AG10803 (cell line): ENCODE measurements at places on chromosomes 2 and 18.

- DNase-seq, result no peak
These were observed 94.9 kb downstream of the PIEZO2 start for GRCh38 chr18:11054497-11054896.

- peak; percentile 53 for DNase-seq
These were observed 66.1 kb upstream of the CDC42EP3 start for GRCh38 chr2:37737507-37737906.

DNA sequence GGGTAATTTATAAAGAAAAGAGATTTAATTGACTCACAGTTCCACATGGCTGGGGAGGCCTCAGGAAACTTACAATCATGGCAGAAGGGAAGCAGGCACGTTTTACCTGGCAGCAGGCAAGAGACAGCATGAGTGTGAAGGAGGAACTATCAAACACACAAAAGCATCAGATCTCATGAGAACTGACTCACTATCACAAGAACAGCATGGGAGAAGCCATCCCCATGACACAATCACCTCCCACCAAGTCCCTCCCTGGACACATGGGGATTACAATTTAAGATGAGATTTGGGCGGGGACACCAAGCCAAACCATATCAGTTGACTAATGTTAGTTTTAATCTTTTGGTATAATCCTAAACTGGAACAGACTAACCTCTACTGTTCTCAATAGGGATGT lies 49.1 kb upstream of the CPO start:
- no peak for DNase-seq

- DNase-seq, result no peak
These were observed 2.8 kb downstream of the PECR start for GRCh38 chr2:216078776-216079175.

DNA sequence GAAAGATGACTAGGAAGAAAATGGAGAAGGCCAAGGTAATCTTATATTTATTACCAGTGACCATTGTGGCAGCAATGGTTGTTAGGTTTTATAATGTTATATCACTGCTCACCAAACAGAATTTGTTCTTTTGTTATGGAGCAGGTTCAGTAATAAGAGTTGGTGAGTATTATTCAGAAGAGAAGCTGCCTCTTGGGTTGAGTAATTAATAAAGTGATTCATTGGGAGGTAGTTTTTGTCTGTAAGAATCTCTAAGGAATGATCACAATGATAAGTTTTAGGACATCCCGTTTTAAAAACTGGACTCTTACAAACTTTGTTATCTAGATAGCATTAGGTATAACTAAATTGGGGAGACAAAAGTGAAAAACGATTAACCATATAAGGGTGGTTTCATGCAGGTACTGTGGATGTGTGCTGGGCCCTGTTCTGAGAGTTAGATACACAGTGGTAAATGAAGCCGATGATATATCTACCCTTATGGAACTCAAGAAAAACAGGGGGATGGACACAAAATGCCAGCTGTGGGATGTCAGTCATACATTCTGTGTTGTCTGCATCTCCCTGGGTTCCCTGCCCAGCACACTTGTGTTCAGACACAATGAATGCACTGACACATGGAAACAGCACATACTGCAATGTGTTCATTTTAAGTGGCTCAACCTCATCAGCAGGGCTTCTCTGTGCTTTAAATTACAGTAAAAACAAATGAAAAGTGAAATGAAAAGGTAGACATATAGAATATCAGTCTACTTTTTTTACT lies 7.5 kb downstream of the MAP4K4 start:
- DNase-seq, result peak; percentile 50

- DNase-seq, result peak; percentile 15
These were observed 213.3 kb downstream of the SETBP1 start for GRCh38 chr18:44893966-44894365.

DNA sequence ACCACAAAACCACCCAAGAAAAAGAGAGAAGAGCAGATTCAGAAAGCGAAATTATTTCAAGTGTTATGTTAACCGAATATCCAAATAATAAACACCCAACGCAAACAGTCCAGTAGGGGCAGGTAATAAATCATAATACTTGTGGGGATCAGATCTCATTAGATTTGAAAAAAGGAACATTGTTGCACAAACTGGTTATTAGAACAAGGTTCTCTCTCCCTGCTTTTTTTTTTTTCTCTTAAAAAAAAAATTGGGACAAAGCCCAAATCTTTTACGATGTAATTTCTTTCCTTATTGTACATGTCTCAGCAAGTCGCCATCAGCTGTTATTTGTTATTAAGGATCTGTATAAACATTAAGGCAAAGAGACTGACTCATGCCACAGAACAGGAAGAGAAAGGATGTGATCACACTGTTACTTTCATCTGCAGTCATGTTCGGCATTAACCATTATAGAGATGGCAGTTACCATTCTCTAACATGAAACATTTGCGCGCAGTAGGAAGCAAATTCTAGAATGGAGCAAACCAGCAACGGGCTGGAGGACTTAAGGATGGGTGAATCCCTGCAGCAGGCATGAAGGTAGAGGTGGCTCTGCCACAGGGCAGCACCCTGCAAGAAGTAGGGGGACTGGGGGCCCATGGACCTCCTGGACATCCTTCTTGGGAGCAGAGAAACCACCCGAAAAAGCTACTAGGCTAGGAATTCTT lies 42.0 kb downstream of the EPHA4 start:
- DNase-seq, result peak; percentile 66

DNA sequence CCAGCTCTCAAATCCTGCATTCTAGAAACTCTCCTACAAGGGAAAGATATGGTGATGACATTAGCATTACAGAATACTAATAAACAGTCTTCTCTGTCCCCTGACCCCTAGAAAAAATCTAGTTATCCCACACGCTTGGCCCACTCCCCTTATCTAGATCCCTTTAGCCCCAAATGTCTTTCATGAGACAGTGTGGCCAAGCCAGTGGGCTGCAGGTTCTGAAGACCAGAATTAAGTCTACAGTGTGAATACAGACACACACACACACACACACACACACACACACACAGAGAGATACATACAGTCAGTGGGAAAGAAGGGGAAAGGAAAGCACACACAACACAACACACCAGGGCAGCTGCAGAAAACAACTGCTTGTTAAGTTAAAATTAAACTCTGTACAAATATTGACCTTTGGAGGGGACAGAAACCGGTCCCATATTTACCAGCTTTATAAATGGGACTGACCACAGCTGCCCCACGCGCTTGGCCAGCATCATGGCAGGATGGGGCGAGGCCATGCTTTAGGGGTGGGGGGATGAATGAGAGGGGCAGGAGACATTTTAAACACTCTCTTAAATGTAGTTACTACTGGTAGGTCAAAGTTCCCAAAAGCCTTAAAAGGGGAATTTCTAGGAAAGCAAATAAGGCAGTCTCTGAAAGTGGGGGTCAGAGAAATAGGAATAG lies 49.1 kb downstream of the NHEJ1 start:
- no peak for DNase-seq

- no peak for DNase-seq
These were observed 687.8 kb upstream of the FANCL start for GRCh38 chr2:58928973-58929372.

DNA sequence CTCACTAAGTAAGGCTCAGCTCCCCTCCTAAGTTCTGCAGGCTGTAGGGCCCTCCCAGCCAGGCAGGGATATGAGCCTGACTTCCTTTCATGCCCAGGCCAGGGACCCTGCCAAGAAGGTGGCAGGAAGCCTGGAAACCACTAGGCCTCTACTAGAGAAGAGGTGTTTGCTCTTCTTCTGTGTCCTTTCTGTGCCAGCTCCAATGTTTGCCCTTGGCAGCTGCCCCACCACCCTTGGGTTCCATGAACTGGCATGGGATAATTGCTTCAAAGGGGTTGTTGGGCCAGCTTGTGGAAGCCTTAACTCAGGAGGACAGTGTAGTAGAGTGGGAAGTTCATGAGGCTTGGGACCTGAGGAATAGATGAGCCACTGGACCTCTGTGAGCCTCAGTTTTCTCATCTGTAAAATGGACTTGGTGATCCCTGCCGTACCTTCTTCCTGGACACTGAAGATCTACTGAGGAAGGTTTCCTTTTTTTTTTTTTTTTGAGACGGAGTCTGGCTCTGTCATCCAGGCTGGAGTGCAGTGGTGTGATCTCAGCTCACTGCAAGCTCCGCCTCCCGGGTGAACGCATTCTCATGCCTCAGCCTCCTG lies 3.9 kb downstream of the SLC35F6 start:
- DNase-seq, result no peak

- DNase-seq, result no peak
These were observed 89.1 kb upstream of the MBOAT2 start for GRCh38 chr2:9092383-9093282.

DNA sequence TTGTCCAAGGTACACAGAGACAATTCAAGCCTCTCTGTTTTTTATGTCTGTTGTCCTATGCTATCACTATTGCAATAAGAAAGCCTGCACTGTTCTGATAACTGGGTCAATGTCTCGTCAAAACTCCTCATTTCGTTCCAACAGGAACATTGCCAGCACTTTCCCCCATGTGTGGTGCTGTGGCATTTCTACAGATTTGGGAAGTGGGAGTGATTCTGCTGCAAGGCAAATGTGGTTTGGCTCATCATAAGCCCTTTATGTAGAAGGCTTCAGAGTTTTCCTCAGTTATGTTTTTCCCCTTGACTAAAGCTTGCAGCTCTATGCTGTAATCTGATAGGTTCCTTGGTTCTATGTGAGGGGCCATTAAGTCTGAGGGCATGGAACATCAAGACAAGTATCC lies 324.1 kb upstream of the TCF4 start:
- DNase-seq, result no peak

DNA sequence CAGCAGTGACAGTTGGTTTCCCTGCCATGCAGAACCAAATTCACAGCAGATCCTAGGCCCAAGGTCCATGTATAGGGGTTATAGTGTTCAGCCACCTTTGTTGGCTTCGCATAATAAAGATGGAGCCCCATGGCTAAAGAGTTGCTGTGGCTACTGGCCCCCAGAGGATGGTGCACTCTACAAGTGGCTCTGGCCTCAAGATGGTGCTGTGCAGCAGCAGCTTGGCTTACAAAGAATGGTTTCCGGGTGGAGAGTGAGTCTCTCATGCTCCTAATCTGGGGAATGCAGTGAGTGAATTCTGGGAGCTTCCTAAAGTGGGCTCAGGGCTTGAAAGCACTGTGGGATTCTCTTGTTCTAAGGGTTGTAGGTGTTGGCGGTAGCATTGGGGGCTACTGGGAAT lies 1199.7 kb downstream of the CNTNAP5 start:
- no peak for DNase-seq

GRCh38 chr2:178756843-178757242 lies 50.4 kb downstream of the TTN start:
- peak; percentile 49 for DNase-seq

- peak; percentile 41 for DNase-seq
These were observed 438.2 kb downstream of the EPHA4 start for GRCh38 chr2:221133941-221134340.

- DNase-seq, result no peak
These were observed 10.9 kb downstream of the RBM45 start for GRCh38 chr2:178123163-178123562.

GRCh38 chr18:47683774-47684173 lies 246.7 kb downstream of the SMAD2 start:
- no peak for DNase-seq

GRCh38 chr18:42296723-42297122 lies 341.7 kb downstream of the PIK3C3 start:
- no peak for DNase-seq

- peak; percentile 45 for DNase-seq
These were observed 18.5 kb upstream of the CCDC93 start for GRCh38 chr2:118032169-118033013.

- peak; percentile 74 for DNase-seq
These were observed 24.7 kb upstream of the DARS1 start for GRCh38 chr2:136010126-136010525.

DNA sequence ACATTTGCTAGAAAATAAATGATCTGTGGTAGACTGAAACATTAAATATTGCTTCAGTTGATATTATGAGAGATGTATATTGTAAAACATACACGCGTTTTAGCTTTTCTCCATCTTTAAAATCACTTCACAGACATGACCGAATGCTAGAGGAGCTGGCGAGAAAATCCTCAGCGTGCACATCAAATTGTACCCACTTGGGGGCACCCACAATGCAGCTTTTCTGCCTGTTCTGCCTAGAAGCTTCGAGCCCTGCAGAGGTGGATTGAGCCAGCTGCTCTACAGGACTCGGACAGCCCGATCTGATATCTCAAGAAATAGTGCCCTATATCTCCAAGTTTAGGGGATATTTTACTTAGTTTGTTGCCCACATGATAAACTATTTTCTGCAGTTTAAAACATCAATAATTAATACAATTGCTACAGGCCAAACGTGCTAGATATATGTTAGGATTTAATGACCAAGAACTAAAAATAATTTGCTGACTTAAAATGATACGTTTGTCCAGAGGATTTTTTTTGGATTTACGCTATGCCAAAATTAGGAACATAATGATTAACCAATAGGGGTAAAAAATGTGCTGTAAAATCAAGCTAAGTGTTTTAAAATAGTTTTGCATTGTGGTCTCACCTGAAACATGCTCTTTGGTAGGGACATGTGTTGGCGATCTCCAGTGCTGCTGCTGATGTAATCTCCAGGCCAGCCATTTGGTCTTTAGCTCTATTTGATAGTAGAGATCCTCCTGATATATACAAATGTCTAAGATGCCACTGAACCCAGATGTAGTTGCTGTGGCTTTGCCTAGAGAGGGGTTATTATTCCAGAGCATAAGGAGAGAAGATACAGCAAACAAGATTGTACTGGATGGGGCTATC lies 22.3 kb upstream of the ATP5MC3 start:
- DNase-seq, result peak; percentile 40
